ENCODE measurements at places on chromosomes 16 and 17.

DNA sequence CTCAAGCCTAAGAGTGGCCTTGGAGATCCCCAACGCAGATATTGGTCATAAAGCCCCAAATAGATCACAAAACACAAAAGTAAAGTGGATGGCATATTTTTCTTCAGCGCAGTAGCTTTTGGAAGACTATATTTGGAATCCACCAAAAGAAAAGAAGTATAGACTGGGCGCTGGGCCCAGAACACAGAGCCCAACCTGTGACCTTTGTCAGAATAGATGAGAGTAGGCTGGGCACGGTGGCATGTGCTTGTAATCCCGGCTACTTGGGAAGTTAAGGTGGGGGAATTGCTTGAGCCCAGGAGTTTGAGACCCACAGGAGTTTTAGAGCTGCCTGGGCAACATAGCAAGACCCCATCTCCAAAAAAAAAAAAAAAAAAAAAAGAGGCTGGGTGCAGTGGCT lies 14.6 kb downstream of the SCIMP start:
- DNase-seq, result no peak

DNA sequence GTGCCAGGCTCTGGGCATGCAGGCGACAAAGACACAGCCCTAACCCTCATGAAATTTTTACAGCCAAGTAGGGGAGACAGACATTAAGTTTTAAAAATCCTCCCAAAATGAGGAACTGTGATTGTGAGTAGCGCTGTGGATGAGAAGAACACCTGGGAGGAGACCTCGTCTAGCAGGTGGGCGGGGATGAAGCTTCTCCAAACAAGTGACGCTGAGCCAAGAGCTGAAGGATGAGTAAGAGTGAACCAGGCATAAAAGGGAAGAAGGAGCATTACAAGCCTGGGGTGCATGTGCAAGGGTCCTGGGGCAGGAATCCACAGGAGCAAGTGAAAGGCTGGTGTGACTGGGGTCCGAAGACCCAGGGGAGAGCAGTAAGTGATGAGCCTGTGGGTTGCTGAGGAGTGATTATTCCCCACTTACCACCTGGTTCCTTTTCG lies 149.4 kb upstream of the HS3ST2 start:
- DNase-seq, result no peak

DNA sequence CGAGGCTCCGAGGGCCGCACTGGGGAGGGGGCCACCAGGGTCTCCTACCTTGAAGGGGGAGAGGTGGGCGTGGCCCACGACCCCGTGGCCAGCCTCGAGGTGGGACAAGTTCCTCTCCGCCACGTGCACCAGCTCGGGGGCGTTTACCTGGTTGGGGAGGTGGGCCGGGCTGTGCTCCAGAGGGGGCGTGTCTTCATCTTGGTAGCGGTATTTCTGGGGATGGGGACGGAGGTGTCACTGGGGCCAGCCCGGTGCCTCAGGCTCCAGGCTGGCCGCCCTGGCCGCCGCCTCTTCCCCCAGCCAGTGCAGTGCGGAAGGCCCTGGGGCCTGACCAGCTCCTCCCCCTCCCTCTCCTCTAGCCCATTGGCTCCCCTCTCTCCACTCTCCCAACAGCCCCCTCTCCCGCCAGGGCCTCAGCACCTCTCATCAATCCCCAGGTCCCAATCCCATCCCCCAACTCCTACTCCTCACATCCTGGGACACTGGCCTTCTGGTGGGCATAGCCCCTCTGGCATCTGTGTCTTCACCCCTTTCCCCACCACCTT lies 11.5 kb downstream of the DLG4 start:
- DNase-seq, result no peak

DNA sequence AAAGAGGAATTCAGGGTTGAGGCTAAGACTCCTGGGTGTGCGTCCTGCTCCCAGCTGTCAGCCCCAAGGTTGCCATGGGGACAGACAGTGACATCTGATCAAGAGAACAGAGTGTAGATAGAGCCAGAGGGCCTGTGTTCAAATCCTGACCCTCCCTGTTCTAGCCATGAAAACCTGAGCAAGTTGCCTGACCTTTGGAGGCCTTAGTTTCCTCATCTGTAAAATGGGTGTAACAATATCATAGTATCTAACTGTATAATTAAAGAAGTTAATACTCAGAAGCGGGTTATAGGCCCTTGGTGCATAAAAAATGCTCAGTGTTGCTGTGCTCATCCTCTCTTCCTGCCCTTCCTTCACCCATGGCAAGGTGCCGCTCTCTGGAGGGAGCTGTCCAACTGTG lies 28.7 kb upstream of the FOXF1 start:
- no peak for DNase-seq

DNA sequence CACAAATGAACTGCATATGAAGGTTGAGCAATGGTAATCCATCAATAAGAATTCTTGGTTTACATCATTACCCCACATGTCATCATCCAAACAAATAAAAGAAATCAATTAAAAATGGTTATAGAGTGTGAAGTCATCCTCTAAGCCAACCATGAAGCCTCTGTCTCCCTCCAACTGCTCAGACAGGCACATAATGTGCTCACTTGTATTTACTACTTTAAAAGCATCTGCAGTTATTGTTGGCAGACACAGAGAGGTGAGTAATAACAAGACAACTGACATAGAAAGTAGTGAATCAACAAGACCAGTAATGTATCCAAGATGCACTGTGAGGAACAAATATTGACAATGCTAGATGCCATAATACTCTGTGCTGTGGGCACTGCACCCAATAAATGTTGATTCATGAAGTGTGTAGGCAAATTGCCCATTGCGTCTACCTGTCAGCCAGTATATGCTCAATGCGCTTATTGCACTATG lies 20.0 kb downstream of the ADAMTS18 start:
- peak; percentile 38 for DNase-seq

DNA sequence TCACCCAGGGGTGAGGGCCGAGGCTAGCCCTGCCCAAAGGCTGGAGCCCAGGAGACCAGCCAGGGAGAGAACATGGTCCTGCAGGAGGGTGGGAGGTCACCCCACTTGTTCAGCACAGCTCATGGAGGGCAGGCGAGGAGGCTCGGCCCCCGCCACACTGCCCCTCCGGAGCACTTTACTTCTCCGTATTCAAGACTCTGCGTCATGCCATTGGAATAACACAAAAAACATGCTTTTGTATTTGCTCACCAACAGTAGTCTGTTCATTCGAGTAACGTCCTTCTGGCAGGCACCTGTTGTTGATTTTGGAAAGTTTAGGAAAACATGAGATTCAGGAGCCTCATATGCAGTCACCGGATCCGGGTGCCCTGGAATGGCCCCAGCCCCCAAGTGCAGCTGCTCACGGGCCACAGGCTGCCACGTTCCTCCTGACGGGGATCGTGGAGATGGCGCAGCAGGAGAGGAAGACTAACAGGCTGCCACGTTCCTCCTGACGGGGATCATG lies 81.1 kb upstream of the DNAH17 start:
- DNase-seq, result peak; percentile 60

DNA sequence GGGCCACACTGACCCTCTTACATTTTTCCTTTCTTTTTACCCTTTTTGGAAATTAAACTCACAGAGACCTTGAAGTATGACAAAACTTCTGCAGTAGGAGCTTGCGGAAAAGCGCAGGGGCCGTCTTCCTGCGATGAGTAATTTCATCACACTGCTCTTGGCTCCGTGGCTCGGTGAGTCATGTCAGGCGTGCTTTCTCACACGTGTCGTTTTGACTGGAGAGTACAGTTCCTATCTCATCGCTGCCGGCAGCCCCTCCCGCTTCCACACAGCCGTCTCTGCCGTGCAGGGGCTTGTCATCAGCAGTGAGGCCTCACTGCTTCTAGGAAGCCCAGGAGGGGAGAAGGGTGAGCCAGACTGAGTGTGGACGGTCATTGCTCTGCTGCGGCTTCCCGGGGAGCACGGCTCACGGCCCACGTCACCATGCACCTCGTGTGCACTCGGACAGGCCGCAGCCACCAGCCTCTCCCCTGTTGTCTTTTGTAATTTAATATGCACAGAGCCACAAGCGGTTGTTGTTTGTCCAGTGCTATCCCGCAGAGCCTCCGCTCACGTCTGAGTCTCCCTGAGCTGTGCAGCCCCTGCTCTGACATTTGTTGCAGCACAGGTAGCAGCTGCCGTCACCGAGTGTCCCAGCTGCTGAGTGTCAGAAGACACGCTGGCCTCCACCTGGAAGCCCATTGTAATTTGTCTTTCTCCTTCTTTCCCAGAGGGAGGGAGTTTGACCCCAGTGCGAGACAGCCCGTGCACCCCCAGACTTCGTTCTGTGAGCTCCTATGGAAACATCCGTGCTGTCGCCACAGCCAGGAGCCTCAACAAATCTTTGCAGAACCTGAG lies 99.4 kb upstream of the CHMP6 start:
- peak; percentile 99 for DNase-seq

DNA sequence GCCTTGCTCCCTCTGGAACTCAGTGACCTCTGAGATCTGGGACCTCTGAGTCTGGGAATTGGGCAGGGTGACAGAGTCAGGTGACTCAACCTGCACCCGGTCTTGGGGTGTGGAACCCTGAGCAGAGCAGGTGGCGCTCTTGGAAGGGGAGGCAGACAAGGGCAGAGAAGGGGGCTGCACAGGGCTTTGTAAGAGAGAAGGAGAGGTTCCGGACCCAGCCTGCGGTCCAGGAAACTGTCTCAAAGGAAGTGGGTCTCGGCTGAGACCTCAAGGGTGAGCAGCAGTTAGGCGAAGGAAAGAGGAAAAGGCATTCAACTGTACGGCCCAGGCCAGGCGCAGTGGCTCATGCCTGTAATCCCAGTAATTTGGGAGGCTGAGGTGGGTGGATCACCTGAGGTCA lies 10.0 kb upstream of the RIPOR1 start:
- no peak for DNase-seq

- peak; percentile 62 for DNase-seq
Observed at GRCh38 chr17:18980682-18981334, 23.8 kb downstream of the FAM83G start.

GRCh38 chr17:76865174-76865573 lies 3.0 kb upstream of the MGAT5B start:
- no peak for DNase-seq

GRCh38 chr17:55334881-55335540 lies 70.3 kb downstream of the HLF start:
- no peak for DNase-seq

DNA sequence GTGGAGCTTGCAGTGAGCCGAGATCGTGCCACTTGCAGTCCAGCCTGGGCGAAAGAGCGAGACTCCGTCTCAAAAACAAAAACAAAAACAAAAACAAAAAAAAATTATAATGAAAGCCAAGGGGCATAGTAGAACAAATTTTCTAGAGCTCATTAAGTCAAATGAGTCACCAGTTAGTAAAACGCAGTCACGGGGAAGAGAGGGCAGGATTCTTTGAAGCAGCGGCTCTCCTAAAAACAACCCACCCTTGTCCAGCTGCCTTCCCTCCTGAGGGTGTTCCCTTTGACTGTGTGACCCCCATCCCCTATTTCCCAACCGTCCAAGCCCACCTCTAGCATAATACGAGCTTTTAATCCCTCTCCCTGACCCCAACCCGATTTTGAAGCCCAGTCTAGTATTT lies 44.1 kb upstream of the STH start:
- DNase-seq, result no peak

DNA sequence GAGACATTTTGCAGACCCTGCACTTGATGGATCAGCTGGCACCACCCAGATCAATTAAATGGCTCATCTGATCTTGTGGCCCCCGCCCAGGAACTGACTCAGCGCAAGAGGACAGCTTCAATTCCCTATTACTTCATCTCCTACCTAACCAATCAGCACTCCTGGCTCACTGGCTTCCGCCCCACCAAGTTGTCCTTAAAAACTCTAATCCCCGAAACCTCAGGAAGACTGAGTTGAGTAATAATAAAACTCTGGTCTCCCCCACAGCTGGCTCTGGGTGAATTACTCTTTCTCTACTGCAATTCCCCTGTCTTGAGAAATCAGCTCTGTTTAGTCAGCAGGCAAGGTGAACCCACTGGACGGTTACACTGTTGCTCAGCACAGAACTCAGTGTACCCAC lies 23.6 kb downstream of the SPPL2C start:
- no peak for DNase-seq

DNA sequence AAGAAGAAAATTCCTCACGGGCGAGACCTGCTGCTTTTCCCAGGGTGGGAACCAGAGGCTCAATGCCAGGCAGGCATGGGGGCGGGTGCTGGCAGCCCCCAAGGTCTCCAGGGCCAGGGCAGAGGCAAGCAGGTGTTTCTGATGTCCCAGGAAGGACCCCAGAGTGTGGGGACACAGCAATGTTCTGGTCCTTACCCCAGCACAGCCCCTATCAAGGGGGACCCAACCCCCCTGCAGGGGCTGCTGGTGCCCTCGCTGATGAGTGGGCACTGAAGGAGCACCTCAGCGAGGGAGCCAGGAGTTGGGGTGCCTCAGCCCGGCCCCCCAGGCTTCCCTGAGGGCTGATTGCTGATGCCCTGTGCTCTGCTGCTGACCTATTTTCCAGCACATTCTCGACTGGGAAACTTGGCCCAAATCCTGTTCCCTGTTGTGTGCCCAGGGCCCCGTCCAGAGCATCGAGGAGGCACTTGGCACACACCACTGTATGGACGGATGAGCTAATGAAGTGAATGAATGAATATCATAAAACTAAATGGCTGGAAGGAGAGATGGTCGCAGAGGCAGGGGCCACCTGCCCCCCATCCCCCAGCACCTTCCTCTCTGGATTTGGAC lies 2.8 kb downstream of the DBNDD1 start:
- DNase-seq, result no peak

DNA sequence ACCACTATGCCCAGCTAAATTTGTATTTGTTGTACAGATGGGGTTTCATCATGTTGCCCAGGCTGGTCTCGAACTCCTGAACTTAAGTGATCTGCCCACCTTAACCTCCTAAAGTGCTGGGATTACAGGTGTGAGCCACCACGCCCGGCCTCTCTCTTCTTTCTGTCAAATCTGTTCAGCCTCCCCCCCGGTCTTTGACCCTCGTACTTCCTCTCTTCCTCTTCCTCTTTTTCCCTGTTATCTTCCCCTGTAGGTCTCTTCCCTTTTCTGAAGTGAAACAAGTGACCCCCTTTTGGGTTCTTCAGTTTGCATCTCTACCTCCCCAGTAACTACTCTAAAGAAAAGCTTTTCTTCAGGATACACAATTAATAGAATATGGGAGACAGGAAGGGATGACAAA lies 31.7 kb upstream of the DHX40 start:
- DNase-seq, result no peak

- DNase-seq, result no peak
Observed at GRCh38 chr16:62805221-62805857, 769.1 kb upstream of the CDH8 start.

DNA sequence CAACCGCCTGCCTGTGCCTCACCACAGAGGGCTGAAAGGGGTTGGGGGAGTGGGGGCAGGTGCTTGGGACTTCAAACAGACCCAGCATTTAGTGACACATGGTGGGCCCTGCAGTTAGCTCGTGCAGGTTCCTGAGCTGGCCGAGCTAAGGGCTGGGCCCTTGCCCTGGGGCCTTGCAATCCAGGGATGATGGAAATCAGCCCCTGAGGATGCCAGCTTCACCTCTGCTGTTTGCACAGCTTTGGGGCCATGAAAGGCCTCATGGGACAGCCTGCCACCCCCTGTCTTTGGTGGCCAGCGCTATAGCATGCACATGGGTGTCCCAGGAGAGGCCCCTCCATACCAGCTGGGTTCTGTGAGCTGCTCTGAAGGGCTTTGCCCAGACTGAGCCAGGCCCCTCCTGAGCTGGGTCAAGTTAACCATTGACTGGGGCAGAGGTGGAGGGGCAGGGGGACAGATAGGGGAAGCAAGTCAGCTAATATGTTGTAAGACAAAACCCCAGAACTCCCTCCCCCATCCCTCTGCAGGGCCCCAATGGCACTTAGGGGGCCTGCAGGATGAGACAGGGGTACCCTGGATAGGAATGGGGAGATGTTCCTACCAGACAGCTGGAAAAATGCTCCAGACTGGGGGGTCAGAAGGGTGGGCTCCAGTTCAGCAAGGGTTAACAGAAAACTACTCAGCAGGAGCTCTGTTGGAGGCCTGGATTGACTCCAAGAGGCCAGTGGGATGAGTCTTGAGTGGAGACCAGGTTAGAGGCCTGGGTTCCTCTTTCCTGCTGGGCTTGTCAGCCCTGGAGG lies 692 bp downstream of the PRR15L start:
- no peak for DNase-seq

Data from astrocyte (in vitro differentiated cells and primary cell).